CD8-positive, alpha-beta T cell (primary cell): ENCODE measurements at places on chromosomes 1 and 21.

- DNase-seq = no peak
Observed at GRCh38 chr1:34976384-34977209, 8.6 kb downstream of the TMEM35B start.

GRCh38 chr1:209983953-209984352 lies 45.9 kb downstream of the SYT14 start:
- DNase-seq = no peak

DNA sequence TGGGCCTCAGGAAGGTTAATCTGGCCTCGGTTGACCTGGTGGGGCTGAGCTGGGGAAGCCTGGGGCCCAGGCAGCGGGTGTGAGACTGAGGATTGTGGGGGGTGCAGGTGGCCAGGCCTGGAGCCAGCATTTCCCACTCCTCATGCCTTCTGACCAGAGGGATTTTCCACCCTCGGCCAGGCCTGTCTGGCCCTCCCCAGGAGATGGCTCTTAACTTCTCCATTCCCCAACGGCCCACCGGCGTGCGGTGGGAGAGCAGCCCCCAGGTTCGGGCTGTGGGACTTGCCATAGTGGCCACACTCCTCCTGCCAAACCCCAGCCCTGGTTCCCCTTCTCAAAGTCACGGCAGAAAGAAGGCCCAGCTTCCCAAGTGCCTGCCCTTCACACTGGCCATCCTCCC lies 126.5 kb upstream of the RUNX3 start:
- no peak for DNase-seq

DNA sequence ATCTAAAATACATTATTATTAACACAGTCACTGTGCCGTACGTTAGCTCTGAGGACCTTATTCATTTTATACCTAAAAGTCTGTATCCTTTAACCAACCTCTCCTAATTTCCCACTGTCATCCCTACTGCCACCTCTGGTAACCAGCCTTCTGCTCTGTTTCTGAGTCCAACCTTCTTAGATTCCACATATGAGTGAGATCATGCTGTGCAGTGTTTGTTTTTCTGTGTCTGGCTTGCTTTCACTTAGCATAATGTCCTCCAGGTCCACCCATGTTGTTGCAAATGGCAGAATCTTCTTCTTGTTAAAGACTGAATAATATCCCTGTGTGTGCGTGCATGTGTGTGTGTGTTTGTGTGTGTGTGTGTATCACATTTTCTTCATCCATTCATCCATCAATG lies 64.2 kb downstream of the ETS2 start:
- no peak for DNase-seq

GRCh38 chr1:44220001-44220751 lies 6.9 kb downstream of the DMAP1 start:
- DNase-seq = no peak

DNA sequence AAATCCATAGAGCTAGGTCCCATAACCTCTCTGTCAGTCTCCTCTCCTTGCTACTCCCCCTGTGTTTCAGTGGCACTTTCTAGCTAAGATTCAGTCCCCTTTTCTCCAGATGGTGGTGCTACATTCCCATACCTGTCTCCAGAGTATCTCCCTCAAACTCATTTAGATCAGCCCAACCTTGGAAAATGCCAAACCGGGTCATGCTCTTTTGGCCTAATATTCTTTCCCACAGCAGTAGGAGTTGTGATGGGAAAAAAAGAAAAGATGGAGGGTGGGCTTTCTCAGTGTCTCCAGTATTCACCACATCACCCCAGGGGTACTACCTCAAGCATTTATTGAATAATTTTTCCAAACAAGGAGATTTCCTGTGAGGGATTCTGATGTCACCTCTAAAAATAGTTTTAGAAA lies 3.2 kb upstream of the RXFP4 start:
- peak; percentile 75 for DNase-seq

DNA sequence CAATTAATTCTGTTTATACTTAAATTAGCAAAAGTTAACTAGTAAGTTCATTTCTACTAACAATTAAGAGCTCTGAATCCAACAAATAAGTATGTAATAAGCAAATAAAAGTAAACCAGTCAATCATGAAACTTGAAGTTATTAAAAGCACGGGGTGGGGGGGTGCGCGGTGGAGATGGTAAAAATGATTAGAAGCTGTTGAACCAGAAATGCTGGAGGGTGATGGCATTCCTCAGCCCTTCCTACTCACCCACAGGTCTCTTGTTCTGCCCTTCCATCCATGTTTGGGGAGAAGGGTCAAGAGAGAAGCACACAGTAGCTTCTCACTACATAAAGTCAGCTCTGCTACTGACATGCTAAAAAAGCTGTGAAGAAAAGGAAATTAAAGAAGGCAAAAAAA lies 63.5 kb downstream of the AKT3 start:
- no peak for DNase-seq

GRCh38 chr1:222234351-222234750 lies 313.6 kb downstream of the HHIPL2 start:
- DNase-seq = no peak

DNA sequence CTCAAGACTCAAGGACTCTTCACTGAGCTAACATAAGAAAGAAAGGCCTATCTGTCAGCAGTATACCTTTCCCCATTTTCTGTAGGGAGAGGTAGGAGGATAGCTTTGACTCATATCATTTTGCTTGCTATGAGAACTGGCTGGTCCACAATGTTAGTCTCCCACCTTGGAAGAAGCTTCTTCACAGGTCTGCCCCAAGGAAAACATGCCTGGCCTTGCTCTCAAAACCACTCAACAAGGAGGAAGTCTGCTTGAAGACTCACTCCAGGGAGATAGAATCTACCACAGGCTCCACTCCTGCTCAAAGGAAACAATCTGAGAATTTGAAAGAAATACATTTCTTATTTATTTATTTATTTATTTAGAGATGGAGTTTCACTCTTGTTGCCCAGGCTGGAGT lies 29.5 kb upstream of the LAMC1 start:
- DNase-seq = no peak

DNA sequence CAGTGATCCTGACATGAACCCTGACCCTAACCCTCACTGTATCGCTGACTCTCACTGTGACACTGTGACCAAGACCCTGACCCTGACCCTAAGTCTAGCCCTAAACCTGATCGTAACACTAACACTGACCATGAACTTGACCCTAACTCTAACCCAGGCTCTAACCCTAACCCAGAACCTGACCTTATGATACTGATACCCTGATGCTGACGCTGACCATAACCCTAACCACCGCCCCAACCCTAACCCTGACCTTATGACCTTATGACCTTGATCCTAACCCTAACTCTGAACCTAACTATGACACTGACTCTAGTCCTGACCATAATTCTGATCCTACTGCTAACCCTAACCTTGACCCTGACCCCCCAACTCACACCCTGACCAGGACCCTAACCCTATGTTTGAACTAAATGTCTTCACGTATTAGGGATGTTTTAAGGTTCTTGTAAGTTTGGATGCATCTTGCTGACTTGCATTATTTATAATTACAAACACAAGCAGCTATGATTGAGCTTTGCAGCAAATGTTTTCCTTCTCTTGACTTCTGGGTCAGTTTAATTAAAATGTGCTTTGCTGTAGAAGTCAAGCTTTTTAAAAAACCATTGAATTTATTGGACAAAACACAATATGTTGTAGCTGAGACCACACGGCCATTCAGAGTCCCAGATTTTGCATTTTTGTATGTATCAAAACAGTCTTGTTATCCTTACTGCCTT lies 23.9 kb upstream of the PRSS38 start:
- no peak for DNase-seq

DNA sequence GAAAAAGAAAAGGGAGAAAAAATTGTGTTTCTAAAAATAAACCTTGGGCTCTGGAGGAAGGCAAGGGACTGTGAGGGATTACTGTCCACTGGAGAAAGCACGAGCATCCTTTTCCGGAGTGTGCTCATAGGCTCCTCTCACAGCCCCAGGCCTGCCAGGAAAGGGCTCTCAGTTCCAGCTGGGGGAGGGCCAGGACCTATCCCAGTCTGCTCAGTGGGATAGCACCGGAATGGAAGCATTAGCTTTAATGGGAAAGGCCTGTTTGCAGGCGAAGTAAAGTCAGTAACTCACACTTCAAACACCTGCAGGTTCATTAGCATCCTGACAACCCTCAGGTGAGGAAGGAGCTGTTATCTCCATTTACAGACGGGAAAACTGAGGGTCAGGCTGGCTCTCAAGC lies 113.9 kb upstream of the USP24 start:
- DNase-seq = no peak

DNA sequence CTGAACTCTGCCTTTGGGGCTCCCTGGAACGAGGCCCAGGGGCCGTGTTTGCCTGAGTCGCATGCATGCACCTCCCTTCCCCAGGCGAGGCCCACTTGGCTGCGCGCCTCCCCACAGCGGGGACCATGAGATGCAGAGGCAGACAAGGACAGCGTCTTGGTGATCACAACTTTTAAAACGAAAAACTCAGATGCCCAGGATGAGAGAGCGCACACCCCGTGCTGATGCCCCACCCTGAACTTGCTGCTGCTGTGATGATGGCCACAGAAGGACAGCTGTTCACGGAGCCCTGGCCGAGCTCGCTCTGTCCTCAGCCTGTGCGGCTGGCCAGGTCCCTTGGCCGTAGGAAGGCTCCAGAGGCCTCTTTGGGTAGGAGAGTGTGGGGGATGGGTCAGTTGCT lies 11.4 kb upstream of the PRMT2 start:
- DNase-seq = no peak

DNA sequence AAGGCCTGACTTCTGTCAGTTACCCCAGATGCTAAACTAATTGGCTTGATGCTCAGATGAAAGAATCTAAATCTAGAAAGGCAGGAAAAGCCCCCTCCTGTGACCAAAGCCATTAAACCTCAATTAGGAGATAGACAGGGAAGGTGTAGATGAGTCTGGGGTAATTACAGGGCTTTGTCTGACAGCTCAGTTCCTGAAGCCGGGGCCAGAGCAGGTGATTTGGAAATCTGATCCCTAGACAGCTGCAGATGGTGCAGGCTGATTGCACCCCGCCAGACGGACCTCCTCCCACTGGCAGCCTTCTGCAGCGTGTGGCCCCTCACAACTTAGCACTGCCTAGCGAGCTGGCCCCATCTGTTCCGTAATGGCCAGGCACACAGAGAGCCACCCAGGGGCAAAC lies 395.1 kb downstream of the HLX start:
- DNase-seq = no peak

DNA sequence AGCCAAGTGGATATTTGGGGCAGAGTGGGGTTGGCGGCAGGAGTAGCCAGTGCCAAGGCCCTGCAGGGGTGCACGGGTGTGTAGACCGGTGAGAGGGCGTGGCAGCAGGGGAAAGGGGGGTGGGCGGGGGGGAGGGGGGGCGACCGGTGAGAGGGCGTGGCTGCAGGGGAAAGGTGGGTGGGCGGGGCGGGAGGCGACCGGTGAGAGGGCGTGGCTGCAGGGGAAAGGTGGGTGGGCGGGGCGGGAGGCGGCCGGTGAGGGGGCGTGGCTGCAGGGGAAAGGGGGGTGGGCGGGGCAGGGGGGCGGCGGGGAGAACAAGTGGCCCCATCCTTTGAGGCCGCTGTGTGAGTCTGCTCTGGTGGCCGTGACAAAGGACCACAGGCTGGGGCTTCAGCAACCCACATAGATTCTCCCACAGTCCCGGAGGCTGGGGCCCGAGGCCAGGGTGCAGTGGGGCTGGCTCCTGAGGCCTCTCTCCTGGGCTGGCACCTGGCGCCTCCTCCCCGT lies 25.8 kb downstream of the RRP1 start:
- DNase-seq = no peak

DNA sequence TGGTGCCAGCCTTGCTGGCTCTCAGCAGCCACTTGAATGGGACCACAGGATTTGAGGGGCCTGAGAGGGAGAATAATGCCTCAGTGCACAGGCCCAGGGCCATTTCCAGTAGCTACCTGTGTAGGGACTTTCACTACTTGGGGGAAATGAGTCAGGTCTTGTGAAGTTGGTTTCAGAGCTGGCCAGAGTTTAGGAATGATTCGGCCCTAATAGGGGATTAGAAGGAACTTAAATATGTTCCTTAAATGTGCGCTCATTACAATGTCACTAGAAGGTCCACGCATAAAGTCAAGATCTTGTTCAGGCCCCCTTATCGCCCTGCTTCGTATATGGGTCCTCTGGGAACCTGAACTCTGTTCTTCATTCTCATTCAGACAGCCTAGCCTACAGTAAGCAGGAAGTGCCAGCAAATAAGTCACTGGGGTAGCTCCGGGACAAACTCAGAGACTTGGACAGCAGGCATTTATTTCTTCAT lies 5.6 kb upstream of the AKR1A1 start:
- no peak for DNase-seq

- DNase-seq = no peak
Observed at GRCh38 chr1:198001776-198002408, 84.7 kb downstream of the LHX9 start.

- DNase-seq = no peak
Observed at GRCh38 chr1:57164584-57164983, 198.8 kb upstream of the C8B start.

DNA sequence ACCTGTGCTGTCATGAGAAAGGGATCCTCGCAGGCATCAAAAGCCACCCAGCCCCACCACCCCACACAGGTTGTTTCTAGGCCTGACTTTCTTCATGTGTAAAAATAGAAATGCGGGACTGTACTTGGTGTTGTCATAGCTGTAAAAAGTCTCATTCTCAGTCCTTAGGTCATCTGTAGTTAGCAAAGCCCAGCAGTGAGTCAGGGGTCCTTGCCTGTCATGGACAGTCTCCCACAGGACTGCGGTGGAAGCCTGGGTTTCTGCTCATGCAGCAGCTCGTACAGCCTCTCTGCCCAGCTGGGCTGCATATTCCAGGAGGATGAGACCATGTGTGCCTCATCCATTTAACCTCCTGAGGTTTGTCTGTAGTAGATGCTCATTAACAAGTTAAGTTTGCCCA lies 58.2 kb downstream of the MRPS6 start:
- no peak for DNase-seq

GRCh38 chr1:7589080-7589735 lies 181.9 kb upstream of the VAMP3 start:
- DNase-seq = no peak

DNA sequence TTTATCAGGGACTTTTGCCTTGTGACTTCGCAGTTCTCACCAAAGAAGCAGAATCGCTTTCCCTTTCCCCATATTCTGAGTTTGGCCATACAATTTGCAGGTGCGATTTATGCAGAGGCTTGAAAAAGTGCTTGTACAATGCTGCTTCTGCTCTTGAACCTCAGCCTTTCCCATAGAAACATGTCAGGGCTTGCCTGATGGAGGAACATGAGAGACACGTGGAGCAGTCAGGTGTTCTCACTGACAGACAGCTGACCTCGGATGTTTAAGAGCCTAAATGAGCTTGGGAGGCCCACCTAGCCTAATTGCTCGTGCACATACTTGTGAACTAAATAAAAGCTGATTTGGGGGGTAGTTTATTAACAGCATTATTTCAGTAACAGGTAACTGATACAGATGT lies 290.0 kb downstream of the S1PR1 start:
- DNase-seq = no peak

- no peak for DNase-seq
Observed at GRCh38 chr1:30872033-30872947, 36.3 kb downstream of the SDC3 start.

- DNase-seq = no peak
Observed at GRCh38 chr1:208043691-208044181, 132.8 kb upstream of the CD34 start.

GRCh38 chr21:34878940-34879339 lies 170.2 kb downstream of the RUNX1 start:
- DNase-seq = no peak

GRCh38 chr1:168373869-168374268 lies 93.2 kb downstream of the TBX19 start:
- no peak for DNase-seq
